Fibroblast of skin of abdomen (primary cell): ENCODE measurements at places on chromosomes 1 and 21.
A peak's percentile ranks its signal among the peaks of the same experiment; 100 is the strongest.

DNA sequence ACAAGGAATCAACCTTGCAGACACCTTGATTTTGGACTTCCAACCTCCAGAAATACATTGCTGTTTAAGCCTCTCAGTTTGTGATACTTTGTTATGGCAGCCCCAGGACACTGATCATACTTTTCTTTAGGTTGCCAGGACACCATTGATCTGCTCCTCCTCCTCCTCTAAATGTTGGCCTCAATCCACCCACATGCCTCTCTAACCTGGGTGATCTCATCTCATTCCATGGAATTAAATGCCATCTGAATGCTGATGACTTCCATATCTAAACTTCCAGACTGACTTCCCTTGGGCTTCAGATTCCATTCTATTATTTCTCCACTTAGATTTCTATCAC lies 7.4 kb upstream of the PPP1R15B start:
- DNase-seq, result peak; percentile 74

GRCh38 chr1:26315874-26316850 lies 1.6 kb upstream of the CD52 start:
- no peak for DNase-seq

DNA sequence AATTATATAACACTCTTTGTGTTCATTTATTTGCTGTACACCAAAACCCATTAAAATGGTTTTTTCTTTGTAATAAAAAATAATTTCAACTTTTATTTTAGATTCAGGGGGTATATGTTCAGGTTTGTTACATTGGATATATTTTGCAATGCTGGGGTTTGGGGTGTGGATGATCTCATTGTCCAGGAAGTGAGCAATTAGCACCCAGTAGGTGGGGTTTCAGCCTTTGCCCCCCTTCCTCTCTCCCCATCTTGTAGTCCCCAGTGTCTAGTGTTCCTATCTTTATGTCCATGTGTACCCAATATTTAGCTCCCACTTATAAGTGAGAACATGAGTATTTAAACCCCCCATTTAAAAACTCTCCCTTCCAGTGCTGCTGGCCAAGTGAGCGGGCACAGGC lies 184.6 kb downstream of the RHOU start:
- no peak for DNase-seq

- no peak for DNase-seq
These were observed 8.2 kb downstream of the TTC13 start for GRCh38 chr1:230970432-230970831.

DNA sequence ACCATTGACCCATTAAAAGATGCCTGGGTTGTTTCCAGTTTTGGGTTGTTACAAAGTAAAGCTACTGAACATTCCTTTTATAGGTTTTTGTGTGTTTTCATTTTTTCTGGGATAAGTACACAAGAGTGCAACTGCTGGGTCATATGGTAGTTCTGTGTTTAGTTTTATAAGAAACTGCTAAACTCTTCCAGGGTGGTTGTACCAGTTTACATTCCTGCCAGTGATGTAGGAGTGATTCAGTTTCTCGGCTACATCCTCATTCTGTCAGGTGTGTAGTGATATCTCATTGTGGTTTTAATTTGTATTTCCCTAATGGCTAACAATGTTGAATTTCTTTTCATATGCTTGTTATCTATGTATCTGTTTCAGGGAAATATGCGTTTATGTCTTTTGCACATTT lies 58.5 kb upstream of the DNAJC6 start:
- DNase-seq, result no peak

GRCh38 chr21:40067751-40068150 lies 200.5 kb downstream of the PCP4 start:
- DNase-seq, result no peak

DNA sequence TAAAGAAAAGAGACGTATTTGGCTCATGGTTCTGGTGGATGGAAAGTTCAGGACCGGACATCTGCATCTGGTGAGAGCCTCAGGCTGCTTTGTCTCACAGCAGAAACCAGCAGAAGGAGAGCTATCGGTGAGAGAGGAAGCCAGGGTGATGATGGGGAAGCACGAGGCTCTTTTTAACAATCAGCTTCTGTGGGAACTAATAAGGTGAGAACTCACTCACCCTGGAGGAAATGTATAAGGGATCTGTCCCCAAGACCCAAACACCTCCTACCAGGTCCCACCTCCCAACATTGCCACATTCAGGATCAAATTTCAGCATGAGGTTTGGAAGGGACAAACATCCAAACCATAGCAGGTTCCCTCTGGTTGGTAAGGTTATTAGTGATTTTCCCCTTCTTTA lies 32.8 kb downstream of the ASTN1 start:
- DNase-seq, result no peak

GRCh38 chr1:25727635-25728286 lies 72.2 kb upstream of the SELENON start:
- DNase-seq, result peak; percentile 32

- DNase-seq, result no peak
These were observed 126.0 kb upstream of the IPO9 start for GRCh38 chr1:201702936-201703335.

- no peak for DNase-seq
These were observed 30.6 kb downstream of the COL6A1 start for GRCh38 chr21:46012154-46012553.

GRCh38 chr21:18252680-18253079 lies 8.0 kb downstream of the CHODL start:
- no peak for DNase-seq

DNA sequence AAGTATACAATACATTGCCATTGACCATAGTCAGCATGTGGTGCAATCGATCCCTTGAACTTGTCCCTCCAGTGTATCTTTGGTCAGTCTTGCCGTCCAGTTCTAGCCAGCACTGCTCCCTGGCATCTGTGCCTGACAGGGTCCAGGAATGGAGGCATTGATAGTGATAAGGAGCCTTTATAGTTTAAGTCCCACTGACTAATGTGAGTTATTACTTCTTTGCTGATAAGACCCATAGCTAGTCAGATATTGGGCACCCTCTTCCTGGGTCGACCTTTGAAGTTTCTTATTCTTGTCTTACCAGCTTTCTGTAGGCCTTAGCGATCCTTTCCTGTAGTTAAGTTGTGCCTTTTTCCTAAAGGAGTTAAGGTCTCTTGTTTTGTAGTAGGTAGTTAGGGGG lies 13.0 kb downstream of the UCK2 start:
- no peak for DNase-seq

GRCh38 chr1:186531561-186532165 lies 70.7 kb upstream of the PDC start:
- DNase-seq, result peak; percentile 82
